CD4-positive, alpha-beta T cell (primary cell): ENCODE measurements at places on chromosomes 6 and 20.

DNA sequence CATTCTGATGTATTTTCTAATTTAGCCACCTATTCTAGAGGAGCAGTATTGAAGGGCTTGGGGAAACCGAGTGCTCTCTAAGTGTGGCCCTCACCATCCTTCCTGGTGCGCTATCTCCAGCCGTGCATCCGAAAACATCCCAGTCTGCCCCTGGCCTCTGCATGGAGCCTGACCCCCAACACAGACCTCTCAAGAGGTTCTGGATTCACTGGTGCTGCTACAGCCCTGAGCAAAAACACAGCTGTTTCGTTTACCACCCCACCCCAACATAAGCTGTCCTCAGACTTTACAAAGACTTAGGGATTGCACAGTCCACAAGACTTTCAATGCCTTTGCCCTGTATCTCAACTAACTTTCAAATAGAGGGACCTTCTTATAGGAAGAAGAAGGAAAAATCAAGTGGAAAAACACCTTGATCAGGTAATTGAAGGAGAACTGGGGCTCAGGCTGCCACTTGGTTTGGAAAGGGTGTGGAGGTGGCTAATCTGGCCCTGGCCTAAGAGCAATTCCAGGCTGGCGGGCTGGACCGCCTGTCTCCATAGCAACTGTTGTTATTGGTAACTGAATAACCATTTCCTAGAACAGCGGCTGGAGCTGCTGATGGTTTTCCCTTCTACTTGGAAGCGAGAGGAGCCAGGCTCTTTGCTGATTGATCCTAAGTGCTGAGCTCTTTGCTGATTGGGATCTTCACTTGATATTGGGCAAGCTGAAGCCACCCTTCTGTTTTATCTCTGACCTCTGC lies 90.2 kb upstream of the TOX2 start:
- DNase-seq, result no peak

DNA sequence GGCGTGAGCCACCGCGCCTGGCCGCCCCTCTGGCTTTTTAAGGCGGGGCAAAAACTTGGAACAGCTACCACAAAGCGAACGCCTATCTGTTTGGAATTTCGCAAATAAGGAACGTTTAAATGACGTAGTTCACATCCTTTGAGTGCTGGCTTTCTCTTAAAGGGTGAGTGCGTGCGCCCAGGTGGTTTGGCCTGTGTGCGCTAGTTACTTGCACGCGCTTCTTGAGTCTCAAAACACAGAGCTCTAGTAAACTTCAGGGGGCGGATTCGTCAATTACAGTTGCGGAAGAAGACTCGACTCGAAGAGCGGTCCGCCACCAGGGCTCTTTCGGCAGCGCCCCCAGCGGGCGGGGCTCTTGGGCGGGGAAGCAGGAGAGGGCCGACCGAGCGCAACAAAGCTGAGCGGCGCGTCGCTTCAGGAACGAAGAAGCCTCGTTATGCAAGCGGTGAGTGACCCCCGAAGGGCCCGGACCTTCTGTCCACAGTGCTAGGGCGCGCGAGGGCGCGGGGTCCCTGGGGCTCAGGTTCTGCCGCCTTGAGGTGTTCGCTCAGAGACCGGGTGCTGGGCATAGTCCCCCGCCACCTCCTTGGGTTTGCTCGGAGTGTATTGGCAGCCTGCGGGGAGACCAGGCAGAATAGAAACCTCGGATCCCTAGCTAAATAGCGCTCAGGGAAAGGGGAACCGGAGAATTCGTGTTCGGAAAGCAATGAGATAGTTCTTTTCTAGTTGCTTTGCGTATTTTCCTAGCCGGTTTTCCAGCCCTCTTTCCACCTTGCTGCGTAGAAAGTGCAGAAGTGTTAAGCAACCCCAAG lies at the start of gene SYCP2L:
TSS of gene SYCP2L (plus strand) at position 362 of the 812 bp plus-strand sequence. CDS start at position 437, 75 bp downstream.
- DNase-seq, result no peak

- DNase-seq, result no peak
Measured at GRCh38 chr6:90537723-90538258, 49.1 kb downstream of the MAP3K7 start.

- DNase-seq, result no peak
Measured at GRCh38 chr20:47346172-47346571, 10.3 kb downstream of the ZMYND8 start.

DNA sequence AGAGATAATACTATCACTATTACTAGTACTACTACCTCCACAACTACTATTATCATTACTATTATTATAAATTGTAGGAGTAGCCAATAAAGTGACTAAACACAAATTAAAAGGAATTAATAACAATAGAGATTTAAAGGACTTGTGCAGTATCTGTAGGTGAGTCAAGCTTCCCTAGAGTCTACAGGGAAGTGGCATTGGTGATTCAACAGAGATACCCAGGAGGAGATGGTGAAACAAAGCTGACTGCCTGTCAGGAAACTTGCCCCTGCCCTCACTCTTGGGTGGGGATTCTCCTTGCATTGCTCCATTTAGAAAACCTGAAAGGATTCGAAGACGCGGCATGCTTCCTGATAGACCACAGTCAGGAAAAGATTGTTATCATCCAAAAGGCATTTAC lies 23.3 kb upstream of the BCLAF1 start:
- DNase-seq, result no peak

DNA sequence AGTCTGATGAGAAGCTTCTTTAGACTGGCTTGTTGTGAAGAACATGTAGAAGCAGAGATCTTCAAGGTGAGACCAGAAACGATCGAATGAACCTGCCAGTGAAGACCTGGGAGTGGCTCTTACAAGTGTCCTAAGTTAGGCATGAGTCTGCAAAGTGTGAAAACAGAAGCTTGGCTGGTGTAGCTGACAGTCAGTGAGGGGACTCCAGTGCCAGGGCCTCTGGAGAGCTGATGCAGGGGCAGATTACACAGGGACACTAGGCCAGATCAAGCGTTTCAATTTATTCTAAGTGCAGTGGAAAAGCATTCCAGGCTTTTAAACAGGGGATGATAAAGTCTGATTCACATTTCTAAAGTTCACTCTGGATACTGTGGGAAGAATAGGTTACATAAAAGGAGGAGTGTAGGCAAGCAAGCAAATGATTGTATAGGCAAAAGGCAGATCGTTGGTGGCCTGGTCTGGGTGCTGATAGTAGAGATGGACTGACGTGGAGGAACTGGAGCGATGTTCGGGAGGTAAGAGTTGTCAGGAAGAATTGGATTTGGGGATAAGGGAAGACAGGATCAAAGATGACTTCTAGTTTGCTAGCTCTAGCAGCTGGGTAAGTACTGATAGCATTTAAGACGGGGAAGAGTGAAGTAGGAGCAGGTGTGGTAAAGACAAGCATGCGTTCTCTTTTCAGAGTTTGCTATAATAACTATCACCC lies 133.5 kb downstream of the MAN1A1 start:
- DNase-seq, result no peak

- no peak for DNase-seq
Measured at GRCh38 chr6:56231827-56232226, 15.6 kb downstream of the COL21A1 start.

GRCh38 chr6:241336-241865 lies 50.9 kb upstream of the DUSP22 start:
- DNase-seq, result no peak

- DNase-seq, result no peak
Measured at GRCh38 chr20:57870597-57871236, 160.9 kb upstream of the PMEPA1 start.

DNA sequence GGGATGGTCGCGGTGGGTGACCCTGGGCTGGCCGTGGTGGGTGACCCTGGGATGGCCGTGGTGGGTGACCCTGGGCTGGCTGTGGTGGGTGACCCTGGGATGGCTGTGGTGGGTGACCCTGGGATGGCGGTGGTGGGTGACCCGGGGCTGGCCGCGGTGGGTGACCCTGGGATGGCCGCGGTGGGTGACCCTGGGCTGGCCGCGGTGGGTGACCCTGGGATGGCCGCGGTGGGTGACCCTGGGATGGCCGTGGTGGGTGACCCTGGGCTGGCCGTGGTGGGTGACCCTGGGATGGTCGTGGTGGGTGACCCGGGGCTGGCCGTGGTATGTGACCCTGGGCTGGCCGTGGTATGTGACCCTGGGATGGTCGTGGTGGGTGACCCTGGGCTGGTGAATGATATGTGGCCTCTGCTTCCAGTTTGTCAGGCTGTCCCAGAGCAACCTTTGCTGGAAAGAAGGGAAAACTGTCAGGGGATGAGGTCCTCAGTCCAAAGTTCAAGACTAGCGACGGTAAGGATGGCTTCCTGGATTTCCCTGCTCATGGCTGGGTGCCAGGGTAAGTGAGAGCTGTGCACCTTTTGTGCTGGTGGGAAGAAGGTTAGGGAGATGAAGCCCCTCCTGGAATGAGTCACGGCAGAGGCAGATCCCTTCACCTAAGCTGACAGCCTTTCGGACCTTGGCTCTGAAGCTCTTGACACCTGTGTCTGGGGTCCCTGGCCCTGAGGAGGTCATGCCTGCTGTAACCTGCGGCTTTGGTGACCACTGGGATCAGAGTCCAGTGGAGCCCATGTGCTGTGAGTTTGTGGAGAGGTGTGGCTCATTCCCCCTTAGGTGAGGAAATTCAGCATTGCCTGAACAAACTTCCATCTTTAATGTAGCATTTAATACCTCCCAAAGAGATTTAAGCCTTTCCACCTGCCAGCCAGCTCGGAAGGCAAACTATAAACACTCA lies 19.1 kb upstream of the PCMTD2 start:
- DNase-seq, result no peak

GRCh38 chr6:39696986-39697788 lies 28.0 kb downstream of the KIF6 start:
- no peak for DNase-seq

- no peak for DNase-seq
Measured at GRCh38 chr6:69105288-69105687, 470.2 kb downstream of the ADGRB3 start.

DNA sequence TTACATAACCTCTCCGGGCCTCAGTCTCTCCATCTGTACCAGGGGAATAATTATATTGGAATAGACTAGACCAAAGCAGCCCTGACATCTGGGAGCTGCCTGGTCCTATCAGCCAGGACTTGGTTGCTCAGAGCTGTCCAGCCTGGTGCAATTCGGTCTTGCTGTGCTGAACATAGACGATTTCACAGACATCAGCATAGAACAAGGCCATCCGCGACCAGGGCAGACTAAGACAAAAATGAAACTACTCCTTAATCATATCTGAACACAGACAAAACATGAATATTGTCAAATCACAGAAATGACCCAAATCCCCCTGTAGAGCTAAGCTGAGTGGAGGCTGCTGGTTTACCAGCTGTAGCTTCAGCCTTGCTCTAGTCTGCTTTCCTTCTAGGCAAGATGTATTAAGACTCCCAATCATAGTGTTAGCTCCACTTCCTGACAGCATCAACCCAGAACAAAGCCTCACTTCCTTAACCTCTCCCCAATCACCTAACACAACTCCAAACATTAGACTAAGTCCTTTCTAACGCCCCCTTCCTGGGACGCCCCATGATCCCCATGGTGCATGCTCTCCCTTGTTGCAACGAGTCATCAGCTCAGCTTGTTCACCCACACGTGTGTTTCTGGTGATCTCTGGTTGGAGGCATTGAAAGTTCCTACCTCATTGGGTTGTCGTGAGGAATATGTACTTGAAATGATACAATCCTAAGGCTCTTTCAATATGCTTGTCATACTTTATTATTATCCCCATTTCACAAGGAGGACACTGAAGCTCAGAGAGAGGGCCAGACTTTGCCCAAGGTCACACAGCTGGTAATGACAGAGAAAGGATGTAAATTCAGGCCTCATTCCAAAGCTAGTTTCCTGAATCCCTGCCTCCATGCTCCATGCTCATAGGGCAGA lies 3.5 kb upstream of the MAPK13 start:
- DNase-seq, result no peak

DNA sequence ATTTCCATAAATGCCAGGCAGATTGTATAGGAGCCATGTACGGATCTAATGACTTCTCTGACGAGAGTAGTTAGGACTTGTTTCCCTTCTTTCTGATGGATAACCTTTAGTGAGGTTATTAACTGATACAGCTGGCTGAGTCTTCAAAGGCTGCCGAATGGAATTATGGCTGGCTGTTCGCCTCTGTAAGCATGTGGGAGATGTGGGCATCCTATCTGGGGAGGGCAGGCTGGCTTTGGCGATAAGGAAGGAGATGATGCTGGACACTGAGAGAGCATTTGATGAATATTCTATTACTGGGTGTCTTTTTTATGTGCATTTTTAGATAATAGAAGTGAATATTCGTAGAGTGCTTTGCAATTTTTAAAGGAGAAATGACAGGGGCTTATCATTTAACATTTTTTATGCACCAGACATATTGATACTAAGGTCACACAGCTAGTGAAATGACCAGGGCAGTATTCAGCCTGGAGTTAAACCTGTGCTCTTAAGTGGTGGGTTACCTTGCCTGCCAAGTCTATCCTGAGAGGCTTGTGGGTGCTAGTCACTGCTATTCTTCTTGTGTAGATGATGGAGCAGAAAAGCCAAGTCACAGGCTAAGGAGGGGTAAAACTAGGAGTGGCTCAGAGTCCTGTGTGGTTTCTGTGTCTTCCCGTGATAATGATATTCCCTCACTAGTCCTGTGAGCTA lies 3.1 kb downstream of the PBOV1 start:
- no peak for DNase-seq

DNA sequence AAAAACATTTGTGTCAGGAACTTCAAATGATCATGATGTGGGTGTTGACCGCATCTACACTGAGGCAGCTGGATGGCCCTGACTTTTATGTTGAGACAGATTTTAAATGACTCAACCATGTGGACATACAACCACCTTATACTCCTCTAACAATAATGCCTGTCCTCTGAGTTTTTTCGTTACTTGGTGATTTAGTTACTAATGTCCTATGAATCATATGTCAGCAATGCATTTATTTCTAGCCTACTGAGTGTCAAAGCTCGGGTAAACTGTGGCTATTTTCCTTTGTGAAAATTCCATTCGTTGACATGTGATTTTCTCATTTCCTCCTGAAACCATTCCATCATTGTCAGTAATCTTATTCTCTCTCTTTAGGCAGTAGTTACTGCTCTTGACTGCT lies 38.9 kb upstream of the NKX2-4 start:
- no peak for DNase-seq

GRCh38 chr6:157135691-157136090 lies 187.6 kb downstream of the TMEM242 start:
- no peak for DNase-seq

DNA sequence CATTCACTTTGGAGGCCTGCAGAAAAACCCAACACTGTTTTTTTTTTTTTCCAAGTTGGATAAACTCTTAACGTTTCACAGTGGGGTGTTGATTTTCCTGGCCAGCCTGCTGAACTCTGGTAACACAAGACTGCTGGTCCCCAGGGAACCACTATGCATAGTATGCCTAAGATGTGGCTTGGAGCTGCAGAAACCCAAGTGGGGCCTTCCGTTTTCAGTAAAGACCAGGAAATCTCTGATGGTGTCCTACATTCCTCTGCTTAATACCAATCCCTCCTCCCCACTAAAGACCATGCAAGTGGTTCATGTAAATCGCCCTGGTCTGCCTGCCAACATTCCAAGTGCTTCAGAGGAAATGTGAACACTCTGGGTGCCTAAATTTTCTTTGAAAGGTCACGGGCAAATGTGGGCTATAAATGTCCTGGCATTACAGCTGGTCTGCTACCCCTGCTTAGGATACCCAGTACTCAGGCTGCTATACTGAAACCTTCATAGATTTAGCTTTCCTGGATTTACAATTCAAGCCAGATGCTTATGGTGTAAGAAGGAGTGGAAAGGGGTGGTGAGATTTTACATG lies 615.4 kb downstream of the MAFB start:
- no peak for DNase-seq
